ENCODE measurements at places on chromosomes 4 and X.

GRCh38 chrX:109886122-109886761, 116.7 kb upstream of the TMEM164 start:
- peak; percentile 32 for DNase-seq

GRCh38 chrX:136220540-136220939, 30.7 kb downstream of the MAP7D3 start:
- no peak for DNase-seq

- DNase-seq: no peak
Observed at GRCh38 chrX:120653000-120653399, 23.1 kb upstream of the C1GALT1C1 start.

DNA sequence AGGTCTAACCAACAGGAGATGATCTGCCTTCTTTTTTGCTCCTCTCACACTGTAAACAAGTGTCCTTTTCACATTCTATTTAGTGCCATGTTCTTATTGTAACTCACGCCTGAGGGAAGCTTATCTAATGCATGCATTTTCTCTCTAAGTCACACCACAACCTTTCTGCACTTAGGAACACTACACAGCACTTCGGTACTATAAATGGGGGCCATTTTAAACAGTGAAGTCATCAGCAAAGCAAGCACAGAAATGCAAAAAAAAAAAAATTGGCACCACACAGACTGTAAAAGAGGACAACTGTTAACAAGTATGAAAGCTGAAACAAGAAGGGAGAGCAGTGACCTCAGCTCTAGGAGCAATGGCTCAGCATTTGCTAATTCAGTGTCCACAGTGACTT, 45.2 kb downstream of the PRSS12 start:
- no peak for DNase-seq

All from CD4-positive, alpha-beta T cell treated with Interleukin-4 for 1 hour (primary cell).